ENCODE measurements at places on chromosomes 4 and X.
A peak's percentile ranks its signal among the peaks of the same experiment; 100 is the strongest.

- DNase-seq = no peak
Measured at GRCh38 chr4:2781911-2782310, 11.0 kb upstream of the SH3BP2 start.

DNA sequence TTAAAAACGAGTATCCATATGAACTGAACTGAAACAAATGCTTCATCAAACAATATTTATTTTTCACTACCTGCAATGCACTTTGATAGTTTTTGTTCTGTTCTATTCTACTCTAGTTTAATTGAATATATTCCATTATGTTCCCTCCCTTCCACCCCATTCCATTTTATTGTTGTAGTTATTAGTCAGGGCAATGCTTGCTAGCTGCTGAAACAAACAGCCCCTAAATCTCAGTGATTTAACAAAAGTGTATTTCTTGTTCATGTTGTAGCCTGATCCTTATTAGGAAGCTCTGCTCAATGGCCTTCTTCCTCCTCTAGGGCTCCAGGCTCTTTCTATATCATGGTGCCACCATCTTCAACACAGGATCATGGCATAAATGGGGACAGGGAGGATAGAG is 122.3 kb upstream of the RAI2 start:
- no peak for DNase-seq

- DNase-seq = no peak
Measured at GRCh38 chrX:153495362-153495751, 577 bp downstream of the BGN start.

DNA sequence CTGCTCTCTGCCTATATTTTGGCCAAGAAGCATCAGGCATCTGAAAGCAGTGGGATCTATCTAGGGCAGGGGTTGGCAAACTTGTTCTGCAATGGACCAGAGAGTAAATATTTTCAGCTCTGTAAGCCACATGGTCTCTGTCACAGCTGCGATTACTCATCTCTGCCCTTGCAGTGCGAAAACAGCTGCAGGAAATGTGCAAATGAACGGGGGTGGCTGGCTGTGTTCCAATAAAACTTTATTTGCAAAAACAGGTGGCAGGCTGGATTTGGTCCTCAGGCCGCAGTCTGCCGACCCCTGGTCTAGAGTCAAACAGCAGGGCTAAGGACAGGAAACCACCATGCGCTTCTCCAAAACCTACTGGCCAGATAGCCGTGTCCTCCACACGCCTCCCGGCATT is 48.6 kb downstream of the ACOX3 start:
- peak; percentile 72 for DNase-seq
